ENCODE measurements at places on chromosomes 12 and 14. TPM values are rescaled to one million over a fixed set of nuclear protein-coding genes. Genes with fewer than 3 reads are reported as not detected.

TMTC1 gene
- polyA plus RNA-seq: 19.2 TPM

ART4 gene
- 3.3 TPM for polyA plus RNA-seq

PIANP gene
- 0.49 TPM for polyA plus RNA-seq

LTBR gene
- 53.4 TPM for polyA plus RNA-seq

DIABLO gene
- 29.9 TPM for polyA plus RNA-seq

KERA gene
- polyA plus RNA-seq: not detected

IAPP gene
- polyA plus RNA-seq: 126 TPM

HEBP1 gene
- 104 TPM for polyA plus RNA-seq

RTL1 gene
- polyA plus RNA-seq: 0.01 TPM

CCDC175 gene
- polyA plus RNA-seq: not detected

HOXC4 gene
- 5.6 TPM for polyA plus RNA-seq

All from adipose tissue (tissue), 3 donors.